Nucleus accumbens (tissue), 56 donors: ENCODE measurements at places on chromosomes 12 and 14.

GRCh38 chr14:31745741-31746140 lies 184.5 kb downstream of the NUBPL start:
- no peak for DNase-seq

DNA sequence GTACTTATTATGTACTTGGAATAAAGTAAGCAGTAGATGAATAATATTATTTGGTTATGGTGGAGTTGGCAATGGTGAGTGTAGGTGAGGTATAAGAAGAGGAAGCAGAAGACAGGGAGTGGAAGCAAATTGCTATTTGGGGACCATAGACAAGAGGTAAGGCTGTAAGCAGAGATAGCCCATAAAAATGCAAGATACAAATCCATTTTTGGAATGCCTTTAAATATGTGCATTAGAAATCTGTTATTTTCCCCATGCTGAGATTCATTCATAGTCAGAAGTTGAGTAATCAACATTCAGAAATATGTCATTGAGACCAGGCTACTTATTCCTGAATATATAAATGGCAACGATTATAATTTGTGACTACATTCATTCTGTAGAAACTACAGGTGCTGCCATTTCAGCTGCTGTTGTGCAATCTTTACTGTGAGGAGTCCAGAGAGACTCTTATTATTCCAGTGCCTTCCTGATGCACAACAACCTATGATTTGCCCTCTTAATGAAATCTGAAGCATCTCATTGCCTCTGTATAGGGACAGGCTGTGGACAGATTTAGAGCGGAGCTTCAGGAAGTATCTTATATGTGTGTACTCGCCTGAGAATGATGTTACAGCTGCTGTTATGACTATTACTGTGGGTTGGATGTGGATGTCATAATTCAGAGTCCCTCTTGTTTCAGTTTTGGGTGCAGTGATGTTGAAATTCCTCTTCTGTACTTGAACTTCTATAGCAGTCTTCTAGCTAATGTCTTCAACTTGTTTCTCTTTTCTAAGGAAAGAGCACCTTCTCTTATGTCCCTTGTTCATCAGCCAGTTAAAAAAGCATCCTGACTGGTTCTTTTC lies 173.8 kb downstream of the NAV3 start:
- DNase-seq: no peak

- DNase-seq: no peak
Observed at GRCh38 chr12:107490010-107490409, 195.6 kb upstream of the PWP1 start.

- no peak for DNase-seq
Observed at GRCh38 chr14:90139199-90139598, 77.4 kb downstream of the KCNK13 start.

DNA sequence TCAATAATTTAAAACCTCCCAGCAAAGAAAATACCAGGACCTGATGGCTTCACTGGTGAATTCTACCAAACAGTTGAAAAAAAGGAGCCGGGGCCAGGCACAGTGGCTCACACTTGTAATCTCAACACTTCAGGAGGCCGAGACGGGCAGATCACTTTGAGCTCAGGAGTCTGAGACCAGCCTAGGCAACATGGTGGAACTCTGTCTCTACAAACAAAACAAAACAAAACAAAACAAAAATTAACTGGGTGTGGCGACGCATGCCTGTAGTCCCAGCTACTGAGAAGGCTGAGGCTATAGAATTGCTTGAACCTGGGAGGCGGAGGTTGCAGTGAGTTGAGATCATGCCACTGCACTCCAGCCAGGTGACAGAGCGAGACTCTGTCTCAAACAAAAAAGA lies 13.7 kb upstream of the TROAP start:
- no peak for DNase-seq

DNA sequence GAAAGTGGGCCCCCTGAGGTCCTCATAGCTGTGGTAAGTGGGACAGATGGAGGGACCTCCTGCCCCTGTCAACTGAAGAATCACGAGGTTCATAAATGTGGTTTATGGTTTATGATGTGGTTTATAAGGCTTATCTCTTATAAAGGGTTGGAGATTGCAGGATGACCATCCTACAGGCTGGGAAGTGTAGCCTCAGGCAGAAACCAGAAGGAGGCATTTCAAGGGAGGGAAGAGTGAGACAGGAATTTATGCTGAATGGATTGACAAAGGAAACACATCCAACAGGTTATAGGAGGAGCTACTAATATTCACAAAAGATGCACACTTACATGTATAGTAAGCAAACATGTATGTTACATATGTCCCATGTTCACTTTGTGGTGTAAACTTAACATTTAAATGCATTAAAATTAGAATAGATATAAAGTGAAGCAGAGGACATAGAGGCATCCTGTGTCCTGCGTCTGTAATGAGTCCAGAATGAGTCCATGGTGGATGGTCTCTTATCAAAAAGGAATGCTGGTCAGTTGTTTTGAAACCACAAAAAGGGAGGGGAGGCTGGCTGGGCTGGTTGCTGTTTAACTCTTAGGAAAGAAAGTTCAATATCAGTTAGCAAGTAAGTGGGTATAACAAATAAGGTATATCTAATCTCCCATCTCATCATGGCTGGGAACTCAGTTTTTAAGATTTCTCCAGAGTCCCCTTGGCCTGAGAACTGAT lies 149.0 kb upstream of the RMST start:
- no peak for DNase-seq

GRCh38 chr12:94994312-94994711 lies 9.2 kb downstream of the NDUFA12 start:
- DNase-seq: no peak

GRCh38 chr12:105854071-105854470 lies 284.7 kb downstream of the NUAK1 start:
- DNase-seq: no peak

GRCh38 chr12:54616933-54617680 lies 17.6 kb downstream of the LACRT start:
- DNase-seq: no peak

DNA sequence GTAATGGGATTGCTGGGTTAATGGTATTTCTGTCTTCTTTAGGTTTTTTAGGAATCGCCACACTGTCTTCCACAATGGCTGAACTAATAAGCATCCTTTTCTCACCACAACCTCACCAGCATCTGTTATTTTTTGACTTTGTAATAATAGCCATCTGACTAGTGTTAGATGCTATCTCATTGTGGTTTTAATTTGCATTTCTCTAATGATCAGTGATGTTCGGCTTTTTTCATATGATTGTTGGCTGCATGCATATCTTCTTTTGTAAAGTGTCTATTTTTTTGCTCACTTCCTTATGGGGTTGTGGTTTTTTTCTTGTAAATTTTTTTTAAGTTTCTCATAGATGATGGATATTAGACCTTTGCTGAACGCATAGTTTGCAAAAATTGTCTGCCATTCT lies 377.9 kb downstream of the GALC start:
- no peak for DNase-seq

DNA sequence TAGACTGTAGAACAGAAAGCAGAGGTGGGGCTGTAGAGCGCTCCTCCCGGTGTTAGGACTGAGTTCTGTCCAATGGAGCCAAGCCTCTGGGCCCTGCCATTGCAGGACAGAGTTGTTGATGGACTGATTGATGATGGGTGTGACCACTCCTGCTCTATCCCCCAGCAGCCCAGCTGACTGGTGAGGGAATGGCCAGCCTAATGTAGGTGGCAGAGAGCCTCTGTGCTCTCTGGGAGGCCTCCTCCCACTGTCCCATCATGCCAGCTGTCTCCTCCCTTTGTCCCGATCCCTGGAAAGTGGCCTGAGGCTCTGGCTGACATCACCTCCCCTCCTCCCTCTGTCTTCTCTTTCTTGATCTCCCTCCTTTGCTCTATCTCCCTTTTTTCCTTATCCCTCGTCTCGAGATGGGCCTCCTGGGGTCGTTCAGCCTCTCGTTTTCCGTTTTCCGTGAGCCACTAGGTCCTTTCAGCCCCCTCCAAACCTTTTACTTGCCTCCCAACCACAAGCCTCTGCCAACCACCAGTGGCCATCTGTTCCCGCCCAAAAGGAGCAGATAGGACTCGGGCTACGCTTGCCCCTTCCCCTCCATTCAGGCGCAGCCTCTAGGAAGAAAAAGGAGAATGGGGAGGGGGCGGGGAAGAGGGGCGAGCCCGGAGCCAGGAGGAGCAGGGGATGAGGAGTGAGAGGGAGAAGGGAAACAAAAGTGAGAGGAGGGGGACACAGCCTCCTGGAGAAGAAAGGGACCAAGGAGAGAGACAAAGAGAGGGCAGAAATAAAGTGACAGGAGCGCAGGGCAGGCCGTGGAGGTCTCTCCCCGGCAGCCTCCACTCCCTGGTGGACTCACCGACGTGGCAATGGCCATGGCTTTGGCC lies 572 bp downstream of the EFS start:
- DNase-seq: no peak
